ENCODE measurements at places on chromosomes 7 and 10.

DNA sequence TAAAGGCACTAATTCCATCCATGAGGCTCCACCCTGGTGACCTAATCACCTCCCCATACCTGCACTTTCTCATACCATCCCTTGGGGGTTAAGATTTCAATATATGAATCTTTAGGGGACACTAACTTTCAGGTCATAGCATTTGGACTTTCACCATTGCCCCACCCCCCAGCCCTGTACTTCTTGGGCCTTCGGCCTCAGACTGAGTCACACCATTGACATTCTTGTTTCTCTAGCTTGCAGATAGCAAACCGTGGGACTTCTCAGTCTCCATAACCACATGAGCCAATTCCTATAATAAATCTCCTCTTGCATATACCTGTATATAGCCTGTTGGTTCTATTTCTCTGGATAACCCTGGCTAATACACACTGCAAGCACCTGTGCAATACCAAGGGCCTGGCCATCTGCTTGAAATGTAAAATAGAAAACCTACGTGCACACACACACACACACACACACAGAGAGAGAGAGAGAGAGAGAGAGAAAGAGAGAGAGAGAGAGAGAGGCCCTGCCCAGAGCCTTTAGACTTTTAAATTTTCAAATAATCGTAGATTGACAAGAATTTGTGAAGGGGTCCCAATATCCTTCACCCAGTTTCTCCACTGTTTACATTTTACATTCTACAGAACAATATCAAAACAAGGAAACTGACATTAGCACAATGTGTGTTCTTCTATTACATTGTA lies 25.3 kb downstream of the ANXA8 start:
- no peak for DNase-seq

GRCh38 chr7:42745357-42746059 lies 166.4 kb downstream of the C7orf25 start:
- DNase-seq, result peak; percentile 31

DNA sequence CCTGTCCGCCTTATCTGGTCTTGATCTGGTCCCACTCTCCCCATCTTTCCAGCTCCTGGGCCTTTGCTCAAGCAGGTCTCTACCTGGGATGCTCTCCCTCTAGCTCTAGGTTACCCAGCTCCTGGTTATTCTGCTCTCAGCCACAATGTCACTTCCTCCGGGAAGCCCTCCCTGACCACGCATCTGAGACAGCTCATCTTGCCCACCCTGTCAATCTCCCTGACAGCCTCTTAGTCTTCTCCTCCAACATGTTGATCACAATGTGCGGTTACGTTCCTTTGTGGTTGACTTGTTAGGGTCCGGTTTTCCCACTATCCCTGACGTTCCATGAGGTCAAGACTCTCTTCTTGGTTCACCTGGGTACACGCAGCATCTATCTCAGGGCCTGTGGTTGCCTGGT lies 55.6 kb downstream of the GOLGA7B start:
- DNase-seq, result no peak

DNA sequence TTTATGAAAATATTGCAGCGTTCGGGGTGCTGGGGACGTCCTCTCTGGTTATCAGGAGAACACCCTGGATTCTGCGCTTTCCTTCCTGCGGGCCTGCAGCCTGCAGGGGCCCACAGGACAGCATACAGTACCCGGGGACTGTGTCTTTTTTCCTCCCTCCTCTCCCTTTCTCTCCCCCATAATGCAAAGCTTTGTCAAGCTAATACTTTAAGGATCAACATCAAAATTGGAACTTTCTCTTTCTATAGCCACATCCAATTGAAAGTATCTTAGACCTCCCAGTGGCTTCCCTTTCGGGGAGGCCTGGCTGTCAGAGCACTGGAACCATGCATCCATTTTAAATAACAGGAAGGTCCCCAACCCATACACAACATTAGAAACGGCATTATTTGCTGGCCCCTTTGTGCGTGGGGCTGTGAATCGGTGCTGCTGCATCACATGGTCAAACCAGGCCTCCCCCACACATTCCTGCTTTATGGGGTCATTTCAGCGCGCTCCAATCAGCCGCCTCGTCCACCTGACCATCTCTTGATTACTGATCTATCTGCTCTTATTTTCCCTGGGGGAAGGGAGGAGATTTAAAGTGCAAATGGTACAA lies 505.1 kb downstream of the DNAJB6 start:
- no peak for DNase-seq

DNA sequence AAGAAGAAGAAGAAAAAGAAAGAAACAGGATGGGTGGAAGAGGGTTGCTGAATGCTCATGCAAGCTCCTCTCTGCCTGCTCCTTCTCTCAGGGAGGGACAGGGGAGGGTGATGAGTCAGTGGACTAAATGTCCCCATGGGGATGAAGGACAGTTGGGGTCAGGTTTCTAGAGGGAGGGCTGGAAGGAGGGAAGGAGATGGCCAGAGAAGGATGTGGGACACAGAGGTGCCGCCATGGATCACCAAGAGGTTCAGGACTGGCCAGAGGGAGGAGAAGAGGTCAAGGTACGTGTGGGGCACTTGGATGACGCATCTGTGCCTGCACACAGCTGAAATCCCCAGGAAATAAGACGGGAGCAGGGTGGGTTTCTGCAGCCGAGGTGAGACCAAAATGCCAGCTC lies 88.9 kb upstream of the GTF2I start:
- DNase-seq, result no peak

DNA sequence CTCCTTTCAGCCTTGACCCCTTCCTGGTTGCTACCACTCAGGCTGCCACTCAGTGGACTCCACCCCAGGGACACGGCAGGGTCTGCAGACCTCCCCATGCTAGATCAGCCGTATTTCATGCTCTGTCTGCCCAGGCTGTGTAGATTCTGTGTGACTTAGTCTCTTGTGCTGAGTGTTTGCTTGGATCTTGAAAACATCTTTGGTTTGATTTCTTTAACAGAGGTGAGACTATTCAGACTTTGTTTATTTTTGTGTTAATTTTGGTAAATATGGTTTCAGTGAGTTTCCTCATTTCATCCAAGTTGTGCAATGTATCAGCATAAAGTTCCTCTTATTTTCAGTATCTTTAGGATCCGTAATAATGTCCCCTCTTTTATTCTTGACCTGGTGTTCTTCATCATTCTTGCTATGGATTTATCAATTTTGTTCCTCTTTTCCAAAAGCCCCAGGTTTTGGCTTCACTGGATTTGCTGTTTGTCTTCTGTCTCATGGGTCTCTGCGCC lies 21.2 kb upstream of the PWWP2B start:
- no peak for DNase-seq

DNA sequence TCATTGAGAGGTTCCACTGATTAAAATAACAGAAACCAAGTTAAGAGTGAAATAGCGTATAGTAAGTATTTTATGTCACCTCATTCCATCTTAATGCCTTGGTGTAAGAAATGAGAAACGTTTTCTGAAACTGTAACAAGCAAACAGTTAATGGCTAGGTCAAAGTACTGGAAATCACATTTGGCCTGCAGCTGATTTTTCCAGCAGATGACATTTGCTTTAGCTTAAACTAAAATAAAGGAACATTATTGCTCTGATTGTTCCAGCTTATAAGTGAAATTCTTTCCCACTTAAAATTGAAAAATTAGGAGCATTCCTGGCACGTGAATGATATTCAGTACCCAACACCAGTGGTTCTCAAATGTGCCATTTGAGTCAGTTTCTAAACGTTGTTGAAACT lies 213.6 kb upstream of the DPP6 start:
- DNase-seq, result no peak

DNA sequence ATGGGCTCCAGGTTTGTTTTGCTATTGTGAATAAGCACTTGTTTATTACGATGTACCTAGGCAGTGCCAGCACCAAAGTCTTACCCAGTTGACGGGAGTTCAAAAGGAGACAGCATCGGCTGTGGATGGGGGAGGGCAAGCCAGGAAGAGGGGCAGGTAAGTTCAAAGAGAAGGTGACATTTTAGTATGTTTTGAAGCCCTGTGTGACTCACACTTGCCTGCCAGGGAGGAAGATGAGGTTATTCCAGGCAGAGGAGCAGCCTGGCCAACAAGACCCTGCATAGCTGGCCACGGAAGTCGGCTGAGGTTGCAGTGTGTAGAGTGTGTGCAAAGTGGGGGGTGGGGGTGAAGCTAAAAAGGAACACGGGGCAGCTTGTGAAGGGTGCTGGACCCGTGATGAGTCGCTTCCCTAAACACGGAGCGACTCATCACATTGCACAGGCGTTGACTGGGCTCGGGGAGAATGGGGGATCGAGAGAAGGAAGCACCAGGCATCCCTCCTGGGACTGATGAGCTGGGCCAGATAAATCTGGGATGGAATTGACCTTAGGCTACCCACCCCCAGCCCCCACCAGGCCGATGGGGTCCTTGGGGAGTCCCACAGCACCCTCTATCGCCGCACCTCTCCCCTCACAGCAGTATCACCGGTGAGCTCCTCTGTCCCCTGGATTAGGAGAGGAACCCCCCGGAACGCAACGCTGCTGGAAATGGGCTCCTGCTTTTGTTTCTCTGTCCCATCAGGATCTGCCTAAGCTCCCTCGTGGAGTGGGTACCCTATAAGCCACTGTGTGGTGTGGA lies 97.9 kb upstream of the IKZF1 start:
- peak; percentile 78 for DNase-seq

DNA sequence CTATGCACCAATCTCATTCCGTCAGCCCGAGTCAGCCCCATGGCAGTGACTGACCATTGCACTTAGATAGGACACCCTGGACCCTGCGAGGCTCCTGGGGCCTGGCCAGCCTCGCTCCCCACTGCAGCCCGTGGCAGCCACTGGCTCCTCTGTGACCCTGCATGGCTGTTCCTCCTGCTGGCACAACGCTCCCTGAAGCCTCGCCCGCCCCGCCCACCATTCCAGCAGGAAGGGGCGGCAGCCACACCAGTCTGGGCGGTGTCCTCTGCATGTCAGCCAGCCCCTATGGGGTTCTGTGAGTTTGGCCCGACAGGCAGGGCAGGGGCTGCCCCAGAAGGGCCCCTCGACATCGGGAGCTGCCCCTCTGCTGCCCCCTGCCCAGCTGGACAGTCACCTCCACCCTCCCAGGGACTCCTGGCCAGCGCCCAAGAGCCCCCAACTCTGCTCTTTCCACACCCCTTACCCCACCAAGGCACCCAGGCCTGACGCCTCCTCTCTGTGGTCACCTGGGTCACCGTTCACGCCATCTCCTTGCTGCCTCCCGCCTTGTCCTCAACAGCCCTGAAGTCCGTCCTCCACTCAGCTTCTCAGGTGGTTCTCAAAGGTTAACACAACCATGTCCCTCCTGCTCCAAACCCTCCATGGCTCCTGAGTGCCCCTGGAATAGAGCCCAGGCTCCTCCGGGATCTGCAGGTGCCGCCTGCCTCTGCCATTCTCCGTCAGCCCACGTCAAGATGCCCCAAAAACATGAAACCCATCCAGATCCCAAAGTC lies 103.5 kb downstream of the MICALL2 start:
- no peak for DNase-seq

DNA sequence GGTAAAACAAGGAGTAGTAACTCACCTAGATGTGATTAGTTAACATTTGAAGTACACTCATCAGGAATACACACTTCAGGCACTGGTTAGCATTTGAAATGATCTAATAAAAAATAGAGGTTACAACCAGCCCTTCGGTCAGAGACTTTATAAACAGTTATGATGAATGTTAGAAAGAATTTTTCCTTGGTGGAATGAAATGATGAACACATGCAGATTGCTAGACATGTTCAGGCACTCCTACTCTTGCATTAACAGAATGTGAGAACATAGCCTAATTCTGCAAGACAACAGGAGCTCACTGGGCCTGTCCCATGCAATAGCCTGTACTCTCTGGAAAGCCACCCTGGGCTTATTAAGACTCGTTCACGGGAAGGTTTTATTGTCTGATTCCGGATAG lies 47.3 kb upstream of the TECTB start:
- no peak for DNase-seq

- no peak for DNase-seq
These were observed 10.5 kb upstream of the PPIF start for GRCh38 chr10:79336739-79337138.

DNA sequence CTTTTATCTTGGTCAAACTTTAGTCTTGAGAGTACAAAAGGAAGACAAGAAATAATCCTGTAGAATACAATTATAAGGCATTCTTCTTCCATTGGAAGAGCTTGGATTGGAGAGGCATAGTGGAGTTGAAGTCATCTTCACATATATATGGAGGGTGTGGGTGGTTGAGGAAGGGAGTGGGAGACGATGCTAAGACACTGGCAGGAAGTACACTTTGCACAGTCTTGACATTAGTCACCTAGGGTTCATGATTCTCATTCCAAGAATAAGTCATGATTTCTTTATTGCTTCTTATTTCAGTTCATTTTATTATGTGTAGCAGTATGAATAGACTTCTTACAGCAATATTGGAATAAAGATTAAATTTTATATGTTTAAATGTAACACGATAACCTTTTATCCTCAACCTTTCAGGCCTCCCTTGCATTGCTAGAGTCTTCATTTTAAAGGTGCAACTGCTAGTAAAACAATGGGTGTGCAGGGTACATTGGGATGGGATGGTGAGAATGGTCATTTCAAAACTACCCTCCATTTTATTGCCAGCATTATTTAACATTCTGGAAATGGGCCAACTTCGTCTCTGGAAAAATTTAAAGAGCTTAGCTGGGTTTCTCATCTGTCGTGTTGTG lies 12.3 kb upstream of the SLC26A3 start:
- DNase-seq, result peak; percentile 45

DNA sequence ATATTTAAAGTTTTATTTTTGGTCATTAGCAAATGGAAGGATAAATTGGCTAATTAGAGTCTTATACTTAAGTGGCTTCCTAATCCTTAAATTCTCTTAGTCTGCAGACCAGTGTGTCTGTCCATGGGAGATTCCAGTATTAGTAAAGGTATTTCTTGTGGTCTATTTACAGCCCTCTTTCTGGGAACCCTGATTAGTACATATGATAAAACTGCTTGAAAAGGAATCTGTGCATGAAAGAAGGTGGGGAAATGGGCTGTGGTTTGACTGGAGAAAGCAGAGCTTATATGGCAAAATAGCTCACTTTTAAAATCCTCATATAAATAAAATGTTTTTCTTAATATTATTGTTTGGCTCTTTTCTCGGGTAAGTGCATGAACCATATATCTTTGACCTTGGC lies 124.5 kb upstream of the RHOBTB1 start:
- no peak for DNase-seq

Data from activated T-cell treated with anti-CD3 and anti-CD28 coated beads, Interleukin-2, amount 50 U/mL, for 72 hours (primary cell).